Fibroblast of skin of scalp (primary cell): ENCODE measurements at places on chromosomes 4 and X.

DNA sequence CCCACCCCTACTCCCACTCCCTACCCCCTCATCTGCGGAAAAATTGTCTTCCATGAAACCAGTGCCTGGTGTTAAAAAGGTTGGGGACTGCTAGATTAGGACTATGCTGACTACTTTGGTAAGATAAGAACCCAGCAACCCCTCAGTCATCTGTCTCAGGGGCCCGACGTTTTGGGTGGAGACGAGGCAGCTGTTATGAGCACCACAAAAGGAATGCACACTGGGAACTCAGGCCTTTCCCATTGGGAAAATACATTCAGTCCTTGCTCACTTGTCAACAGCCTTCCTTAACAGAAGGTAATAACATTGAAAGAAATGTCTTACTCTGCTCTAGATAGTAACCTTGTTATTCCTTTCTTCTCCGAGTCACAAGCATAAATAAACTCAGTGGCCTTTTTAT lies 310.8 kb downstream of the AFF2 start:
- DNase-seq = peak; percentile 42

- DNase-seq = peak; percentile 6
Observed at GRCh38 chr4:13427599-13428325, 56.4 kb downstream of the RAB28 start.

- no peak for DNase-seq
Observed at GRCh38 chr4:182102576-182102975, 140.6 kb upstream of the TENM3 start.

DNA sequence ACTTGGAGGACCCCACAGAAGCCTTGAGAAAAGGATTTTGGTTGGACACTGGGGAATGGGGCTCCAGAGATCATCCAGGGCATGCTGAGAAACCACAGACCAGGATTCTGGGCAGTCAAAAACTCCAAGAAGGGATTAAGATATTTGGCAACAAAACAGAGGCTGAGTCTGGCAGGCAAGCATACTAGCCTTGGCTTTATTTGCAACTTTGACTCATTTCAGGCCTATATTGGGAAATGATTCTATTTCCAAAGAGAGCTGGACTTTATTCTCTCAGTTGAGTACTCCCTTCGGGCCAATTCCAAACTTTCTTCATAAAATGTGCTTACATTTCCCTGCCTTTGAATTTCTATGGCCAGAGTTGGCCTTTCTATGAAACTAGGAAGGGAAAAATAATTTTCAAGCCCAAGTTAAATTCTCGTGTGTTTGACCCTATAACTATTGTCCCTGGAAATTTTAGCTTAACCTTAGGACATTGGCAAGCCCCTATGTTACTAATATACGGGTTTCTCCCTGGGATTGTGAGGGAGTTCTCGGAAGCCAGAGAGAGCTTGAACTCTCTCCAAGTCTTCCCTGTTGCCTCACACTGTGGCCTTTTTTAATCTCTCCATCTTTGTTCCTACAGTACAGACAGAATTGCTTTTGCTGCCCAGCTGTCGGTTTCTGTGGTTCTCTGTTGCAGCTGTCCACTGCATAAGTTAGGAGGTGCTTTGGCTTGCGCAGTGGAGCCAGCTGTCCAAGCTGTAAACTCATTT lies 112.6 kb upstream of the FAM9A start:
- DNase-seq = peak; percentile 39

DNA sequence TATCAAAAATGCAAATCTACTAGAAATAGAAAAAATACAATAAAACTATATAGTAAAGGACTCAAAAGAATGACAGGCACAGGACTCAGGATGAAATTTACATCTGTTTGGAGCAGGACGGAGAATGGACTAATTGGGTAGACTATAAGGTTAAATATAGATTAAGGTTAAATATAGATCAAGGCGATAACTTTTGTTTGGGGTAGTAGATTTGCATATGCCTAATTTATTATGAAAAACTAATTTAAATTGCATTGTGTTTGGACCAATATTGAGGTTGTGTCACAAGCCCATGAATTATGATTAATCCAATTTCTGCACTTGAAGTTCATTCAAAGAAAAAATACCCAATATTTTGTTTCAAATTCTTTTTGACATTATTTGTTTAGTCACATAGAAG lies 31.0 kb downstream of the MTHFD2L start:
- no peak for DNase-seq

DNA sequence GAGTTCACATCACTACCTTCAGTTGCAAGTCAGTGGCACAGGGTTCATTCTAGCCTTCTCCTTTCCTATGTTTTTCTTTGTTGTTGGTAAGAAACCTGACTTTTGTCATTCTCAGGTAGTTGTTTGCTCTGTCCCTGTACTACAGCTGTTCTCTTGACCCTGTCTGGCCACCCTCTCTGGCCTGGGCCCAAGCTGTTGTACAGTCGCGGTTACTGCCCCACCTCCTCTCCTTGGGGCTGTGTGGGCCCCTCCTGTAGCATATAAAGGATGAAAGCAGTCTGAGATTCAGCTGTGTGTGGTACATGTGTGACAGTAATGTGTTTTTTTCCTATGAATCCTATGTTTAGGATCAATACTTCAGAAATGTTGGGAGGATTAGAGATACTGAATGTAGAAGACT lies 12.5 kb downstream of the MOB1B start:
- no peak for DNase-seq

DNA sequence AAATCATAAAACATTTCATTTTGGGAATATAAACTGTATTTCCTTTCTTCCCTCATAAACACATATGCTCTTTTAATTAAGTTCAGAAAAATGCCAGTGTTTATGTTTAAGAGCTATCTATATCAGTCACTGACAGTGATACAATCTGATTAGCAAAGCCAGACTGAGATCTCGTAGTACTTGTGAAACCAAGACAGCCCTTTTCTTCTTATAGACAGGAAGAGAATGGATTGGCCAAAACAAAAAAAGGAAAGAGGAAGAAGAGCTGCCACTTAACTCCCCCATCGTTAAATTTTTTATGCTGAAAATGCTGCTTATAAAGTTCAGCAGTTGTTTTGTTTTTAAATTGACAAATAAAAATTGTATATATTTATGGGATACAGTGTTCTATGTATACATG lies 87.4 kb downstream of the PLAC1 start:
- DNase-seq = no peak

GRCh38 chr4:156896527-156896926 lies 75.1 kb downstream of the PDGFC start:
- DNase-seq = no peak

DNA sequence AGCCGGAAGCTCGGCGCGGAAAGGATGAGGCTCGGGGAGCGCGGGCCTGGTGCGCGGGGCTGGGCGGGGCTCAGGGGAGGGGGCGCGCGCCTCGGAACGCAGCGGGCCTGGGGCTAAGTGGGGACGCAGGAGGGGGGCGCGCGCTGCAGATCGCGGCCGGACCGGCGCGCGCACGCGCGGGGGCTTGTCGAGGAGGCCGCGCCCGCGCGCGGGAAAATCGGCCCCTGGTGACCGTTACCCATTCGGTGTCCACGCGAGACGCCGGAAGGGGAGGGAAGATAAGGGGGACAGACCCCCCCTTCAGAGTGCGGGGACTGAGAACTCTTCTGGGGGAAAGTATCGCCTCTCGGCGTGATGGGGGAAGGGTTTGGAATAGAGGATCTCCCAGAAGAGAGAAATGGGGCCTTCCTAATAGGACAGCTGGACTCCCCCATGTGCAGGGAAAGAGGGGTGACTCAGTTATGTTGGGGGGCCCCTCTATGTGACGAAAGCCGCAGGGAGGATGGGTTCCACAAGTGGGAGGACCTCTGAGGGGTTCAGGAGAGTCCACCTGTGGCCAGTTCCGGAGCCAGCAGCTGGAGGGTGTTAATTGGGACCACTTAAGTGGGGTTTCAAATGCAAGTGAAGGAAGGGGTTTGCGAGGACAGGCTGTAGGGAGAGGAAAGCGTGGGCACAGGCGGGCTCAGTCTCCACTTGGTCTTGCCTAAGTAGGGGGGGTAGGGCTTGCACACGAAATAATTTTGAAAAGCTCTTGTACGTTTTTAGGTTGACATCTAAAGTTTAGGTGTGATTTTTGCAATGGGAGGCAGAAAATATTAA lies 584 bp downstream of the SUV39H1 start:
- DNase-seq = peak; percentile 51

DNA sequence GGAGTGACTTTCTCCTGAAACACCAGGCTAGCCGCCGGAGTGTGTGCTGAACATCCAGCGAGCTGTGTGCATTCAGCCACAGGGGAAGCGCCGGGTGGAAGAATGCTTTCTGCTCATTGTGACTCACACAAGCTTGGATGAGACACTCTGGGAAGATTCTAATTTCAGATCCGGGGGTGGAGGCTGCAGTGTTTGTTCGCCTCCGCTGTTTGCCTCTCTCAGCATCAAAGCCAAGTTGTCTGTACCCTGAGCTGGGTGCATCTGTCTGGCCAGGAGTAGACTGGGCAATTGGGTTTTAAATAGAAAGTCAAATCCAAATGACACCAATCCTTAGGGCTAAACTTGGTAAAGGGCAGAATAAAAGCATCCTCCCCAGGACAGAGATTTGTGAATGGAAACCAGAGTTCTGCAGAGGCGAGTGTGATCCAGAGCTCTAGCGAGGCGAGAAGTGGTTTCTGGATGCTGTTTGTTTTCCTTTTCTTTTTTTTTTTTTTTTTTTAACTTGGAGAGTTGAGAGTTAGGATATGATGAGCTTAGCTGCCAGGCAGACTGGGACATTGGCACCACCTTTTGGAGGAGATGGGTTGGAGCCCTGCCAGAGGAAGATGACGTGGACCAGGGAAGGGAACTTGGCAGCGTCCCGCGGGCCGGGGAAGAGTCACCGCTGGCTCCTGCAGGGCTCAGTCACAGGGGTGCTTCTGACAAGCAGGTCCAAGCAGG lies 196.0 kb upstream of the PSAPL1 start:
- DNase-seq = peak; percentile 85

GRCh38 chr4:147550626-147551246 lies 66.5 kb upstream of the TMEM184C start:
- DNase-seq = peak; percentile 49

DNA sequence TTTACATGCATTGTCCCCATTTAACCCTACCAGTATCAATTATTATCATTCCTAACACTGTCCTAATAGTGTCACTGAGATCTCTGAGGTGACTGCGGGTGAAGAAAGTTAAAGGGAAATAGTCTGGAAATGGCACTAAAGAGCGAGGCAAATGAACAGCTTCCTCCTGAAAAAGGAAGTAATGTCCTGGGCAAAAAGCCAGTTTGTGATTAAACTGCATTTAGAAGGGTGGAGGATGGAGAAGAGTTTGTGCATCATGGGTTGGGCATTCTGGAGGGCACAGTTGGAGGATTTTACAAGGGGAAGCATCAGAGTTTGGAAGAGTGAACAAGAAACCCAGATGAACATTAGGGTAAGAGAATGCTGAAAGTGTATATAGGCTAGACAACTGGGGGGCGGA lies 60.5 kb upstream of the SLC25A4 start:
- DNase-seq = no peak

GRCh38 chr4:11014199-11014598 lies 329.6 kb upstream of the CLNK start:
- no peak for DNase-seq

DNA sequence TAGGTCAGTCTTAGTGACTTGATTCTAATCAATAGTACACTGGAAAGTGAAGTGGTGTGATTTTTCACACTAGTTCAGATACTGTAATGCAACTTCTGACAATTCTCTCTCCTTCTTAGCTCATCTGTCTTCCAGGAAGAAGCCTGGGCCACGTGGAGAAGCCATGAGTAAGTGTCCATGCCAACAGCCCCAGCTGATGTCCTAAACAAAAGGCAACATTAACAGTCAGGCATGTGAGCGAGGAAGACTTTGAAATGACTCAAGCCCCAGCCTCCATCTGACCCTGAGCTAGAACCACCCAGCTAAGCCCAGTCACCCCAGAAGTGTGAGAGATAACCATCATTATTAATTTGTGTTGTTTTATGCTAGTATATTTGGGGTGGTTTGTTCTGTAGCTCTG lies 115.7 kb upstream of the MAGEB16 start:
- DNase-seq = no peak
